Femur (tissue), 1 donor: ENCODE measurements at places on chromosomes 16 and 17.

DNA sequence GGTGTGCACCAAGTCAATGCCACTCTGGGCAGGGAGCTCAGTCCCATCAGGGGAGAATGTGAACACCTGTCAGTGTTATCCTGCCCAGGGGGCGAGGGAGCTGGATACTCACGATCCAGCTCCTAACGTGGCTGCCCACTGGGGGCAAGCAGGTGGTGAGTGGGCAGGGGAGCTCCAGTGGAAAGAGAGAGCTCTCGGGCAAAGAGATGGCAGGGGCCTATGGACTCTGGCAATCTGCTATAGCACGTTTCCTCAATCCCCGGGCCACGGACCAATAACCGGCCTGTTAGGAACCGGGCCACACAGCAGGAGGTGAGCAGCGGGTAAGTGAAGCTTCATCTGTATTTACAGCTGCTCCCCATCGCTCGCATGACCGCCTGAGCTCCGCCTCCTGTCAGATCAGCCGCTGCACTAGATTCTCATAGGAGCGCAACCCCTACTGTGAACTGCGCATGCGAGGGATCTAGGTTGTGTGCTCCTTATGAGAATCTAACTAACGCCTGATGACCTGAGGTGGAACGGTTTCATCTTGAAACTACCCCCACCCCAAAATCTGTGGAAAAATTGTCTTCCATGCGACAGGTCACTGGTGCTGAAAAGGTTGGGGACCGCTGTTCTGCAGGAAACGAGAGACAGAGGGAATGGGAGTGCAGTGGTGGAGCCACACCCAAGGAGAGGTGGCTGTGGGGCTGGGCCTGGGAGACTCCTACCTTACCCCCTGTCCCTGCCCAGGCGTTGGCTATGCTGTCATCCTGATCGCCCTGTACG is 15.6 kb downstream of the SLC6A2 start:
- no peak for DNase-seq

GRCh38 chr17:78716814-78717393 is 65.2 kb downstream of the CYTH1 start:
- DNase-seq: peak; percentile 82

GRCh38 chr16:68357521-68357922 is 46.7 kb downstream of the PRMT7 start:
- no peak for DNase-seq

GRCh38 chr16:48963901-48964615 is 317.6 kb downstream of the CBLN1 start:
- no peak for DNase-seq

- peak; percentile 60 for DNase-seq
Observed at GRCh38 chr17:38510421-38511149, 82.3 kb downstream of the ARHGAP23 start.

GRCh38 chr17:82465023-82465603 is 6.6 kb downstream of the NARF start:
- no peak for DNase-seq

GRCh38 chr17:32496395-32497073 is 9.7 kb downstream of the CDK5R1 start:
- no peak for DNase-seq

DNA sequence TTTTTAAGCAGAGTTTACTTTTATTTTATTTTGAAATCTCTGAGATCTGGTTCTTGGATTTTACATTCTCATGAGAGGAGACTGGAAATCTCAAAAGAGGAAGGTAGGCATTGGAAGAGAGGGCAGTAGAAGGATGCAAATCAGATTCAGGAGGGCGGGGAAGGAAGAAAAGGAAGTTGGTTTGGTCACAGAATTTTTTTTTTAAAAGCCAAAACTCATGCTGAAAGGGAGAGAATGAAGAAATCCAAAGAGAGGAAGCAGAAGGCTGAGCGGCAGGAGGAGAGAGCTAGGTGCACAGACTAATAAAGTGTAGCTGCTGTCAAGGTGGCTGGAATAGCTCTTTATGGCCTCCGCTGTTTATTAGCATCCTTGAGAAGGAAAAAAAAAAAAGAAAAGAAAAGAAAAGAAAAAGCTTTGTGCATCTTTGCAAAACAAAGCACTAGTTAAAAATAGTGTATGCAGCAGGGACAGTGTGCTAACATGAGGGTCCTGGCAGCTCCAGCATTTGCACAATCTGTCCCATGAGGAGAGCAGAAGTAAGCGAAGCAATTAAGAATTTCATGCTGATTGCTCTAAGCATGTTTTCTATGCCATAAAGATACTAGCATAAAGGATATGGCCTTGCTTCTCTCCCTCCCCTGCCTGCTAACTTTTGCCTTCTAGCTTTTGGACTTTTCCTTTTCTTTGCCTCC is 194.2 kb downstream of the ZFHX3 start:
- no peak for DNase-seq

GRCh38 chr16:26129997-26130396 is 438.2 kb downstream of the HS3ST4 start:
- no peak for DNase-seq
